GF-D8 (cell line): ENCODE measurements at places on chromosomes 1 and 21.

DNA sequence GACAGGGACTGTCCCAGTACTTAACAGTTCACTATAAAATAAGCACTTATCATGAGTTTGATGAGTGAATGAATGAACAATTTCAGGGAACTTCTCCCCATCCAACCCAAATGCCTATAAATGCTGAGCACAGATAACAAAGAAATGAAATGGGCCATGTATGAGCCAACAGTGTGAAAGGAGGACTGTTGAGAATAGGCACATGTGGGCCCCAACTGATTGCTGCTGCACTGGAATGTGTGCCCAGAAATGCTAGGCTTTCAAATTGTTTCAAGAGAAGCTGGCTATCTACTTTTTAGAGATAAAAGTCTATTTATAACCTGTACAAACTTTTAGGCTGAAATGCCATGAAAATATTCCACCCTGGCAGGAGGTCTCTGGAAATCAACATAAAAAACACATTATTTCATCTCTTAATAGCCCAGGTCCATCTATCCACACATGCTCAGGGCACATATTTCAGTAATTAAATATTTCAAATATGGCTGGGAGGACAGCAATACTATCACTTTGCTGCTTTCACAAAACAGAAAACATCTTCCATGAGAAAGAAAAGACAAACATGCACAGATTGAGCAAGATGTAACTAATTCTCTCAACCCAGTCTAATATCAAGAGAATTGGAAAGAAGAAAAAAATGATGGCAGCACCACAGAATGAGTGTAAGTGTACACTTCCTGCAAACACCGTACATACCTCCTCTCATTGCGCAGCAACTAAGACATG, 49.8 kb downstream of the COLGALT2 start:
- no peak for DNase-seq

DNA sequence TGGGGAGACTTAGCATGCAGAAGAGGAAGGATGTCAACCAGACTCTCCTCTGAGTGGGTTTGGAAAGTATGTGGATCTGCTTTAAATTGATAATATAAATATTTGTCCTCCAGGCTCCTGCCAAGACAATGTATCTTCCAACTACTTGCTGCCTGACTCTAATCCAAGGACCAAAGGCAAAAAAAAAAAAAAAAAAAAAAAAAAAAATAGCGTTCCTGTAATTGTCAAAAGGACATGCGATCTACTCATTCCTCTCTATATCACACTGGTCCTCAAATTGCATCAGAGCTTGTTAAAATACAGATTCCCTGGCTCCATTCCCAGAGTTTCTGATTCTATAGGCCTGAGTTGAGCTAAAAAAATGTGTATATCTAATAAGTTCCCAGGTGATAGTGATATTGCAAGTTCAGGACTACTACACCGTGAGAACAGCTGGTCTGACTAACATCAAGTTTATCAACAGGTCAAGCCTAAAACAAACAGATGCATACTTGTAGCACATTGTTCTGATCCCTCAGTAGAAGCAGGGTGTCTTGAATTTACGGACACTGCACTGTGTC, 141.3 kb downstream of the TNR start:
- no peak for DNase-seq

DNA sequence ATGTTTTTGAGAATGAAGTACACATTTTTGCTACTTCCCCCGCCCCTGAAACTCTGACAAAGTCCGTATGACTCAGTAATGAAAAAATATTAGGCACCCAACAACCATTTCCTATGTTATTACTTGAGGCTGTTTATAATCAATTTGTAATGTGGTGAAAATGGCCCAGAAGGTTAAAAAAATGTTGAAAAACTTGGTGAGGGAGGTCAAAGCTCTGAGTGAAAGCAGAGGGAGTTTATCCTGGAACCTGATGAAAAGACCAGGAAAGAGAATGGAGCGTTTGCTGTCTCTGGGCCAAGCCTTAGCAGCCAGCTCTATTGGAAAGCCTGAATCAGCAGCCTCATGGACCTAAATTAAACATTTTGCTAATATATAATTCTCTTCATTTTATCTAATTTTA, 367.7 kb upstream of the NEGR1 start:
- no peak for DNase-seq

GRCh38 chr1:211035821-211036380, 98.0 kb downstream of the KCNH1 start:
- DNase-seq, result no peak

DNA sequence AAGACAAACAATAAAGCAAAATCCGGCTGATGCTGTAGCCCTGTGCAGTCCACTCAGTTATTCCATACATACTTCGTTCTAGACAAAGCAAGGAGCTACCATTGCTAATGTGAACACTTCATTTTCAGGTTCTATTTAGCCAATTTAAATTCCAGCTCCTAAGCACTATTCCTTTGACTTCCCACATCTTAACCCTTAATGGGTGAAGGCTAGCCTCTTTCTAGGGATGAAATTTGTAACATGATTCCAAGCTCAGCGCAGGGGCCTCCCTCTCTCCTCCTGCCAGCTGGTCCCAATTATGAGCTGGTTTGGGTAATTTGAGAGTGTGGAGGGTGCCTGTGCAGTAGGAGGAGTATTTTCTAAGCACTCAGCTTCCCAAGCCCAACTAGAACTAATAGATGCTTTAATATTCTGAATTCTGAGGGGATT, 53.9 kb upstream of the PTGFRN start:
- no peak for DNase-seq
